H1 (cell line): ENCODE measurements at places on chromosomes 5 and 9.

DNA sequence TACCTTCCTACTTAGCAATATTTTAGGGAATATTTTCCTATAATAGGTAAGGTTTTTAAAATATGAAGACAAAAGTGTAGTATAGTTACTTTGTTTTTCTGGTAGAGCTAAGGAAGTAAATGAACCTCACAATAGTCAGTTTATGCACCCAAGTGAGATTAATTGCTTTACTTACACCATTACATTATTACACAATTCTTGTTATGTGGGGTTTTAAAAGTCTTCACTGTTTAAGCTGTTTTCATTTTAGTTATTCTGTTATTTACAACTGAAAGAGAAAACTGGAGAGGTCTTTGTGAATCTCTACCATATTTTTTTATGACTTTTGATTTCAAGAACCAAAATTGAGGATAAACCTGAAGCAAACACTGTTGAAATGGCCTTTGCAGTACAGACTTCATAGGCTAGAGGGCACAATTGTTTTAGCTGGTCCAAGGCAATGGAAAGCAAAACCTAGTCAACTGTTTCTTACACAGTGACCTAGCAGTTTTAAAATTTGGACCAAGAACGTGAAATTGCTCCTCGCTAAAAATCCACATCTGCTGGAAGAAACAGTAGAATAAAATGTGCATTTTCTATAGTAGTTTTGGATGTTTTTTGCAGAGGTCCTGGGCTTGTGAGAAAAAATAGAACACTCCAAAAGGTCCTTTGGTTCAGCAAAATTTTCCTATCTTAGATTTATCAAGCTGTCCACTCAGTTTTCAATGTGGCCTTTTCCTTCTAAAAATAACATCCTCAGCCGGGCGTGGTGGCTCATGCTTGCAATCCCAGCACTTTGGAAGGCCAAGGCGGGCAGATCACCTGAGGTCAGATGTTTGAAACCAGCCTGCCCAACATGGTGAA is 66.4 kb upstream of the FER start:
- no peak for DNase-seq

GRCh38 chr9:85137696-85138095 is 468.2 kb downstream of the NTRK2 start:
- DNase-seq = no peak

DNA sequence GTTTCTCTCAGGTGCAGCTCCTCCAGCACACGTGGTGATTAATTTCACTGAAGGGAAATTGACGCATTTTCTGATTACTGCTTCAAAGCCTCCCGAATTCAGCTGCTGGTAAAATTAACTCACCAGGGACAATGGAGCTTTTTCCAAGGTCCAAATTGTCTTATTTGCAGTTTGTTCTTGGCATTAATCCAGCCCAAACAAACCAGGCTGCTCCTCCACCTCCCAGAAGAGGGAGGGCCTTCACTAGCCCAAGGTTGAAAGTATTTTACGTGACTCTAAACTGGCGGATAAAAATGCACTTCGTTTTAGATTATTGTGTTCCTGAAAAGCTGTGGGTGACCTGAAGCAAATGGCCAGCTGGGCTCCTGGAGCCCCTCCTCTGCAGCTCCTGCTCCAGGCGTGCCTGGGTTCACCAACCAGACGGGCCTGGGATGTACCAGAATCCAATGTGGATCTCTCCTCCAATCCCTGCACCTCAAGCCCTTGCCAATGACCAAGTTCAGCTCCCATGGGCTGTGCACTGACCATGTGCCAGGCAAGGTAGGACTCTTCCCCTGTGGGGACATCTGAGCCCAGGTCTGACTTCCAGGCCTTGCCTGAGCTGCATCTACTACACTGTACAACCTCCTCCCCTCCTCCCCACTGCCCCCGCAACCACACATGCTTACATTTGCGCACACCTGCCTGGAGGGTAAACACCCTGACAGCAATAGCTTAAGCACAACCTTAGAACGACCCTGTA is 193.4 kb downstream of the CDK5RAP2 start:
- no peak for DNase-seq

DNA sequence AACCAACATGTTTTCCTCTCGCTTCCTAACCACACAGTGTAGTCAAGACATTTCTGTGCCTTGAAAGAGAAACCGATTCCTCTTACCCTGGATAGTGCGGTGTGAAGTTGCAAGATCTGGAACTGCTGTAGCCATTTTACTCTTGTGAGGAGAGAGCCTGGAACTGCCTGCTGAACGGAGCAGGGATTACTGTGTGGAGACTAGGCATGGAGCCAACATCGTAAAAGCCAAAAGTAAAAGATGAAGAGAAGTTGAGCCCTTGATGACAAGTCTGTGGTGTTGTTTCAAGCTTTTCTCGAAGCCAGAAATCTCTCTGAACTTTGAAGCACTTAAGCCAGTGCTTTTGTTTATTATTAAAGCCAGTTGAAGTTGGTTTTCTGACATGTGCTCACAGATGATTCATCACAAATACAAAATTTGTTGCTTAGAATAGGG is 110.1 kb upstream of the GRIN3A start:
- DNase-seq = no peak

GRCh38 chr9:77927265-77927664 is 104.3 kb downstream of the GNAQ start:
- DNase-seq = no peak
